Activated CD4-positive, CD25-positive, alpha-beta regulatory T cell (primary cell): ENCODE measurements at places on chromosomes 7 and 10.

DNA sequence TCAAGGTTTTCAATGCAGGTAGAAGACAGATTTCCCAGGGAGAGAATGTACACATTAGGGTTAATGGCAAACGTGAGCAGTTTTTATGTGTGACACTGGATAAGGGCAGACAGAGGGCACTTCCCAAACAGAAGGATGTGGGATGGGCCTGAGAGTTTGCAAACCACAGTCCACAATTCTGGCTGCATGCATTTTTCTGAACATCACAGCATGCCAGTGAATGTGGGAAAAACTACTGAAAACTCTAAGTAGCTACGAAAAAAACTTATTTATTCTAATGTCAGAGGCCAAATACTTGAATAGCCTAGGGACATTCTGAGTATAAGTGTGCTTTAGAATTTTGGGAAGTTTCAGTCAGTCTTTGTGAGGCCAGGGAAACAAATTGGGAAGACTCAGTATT is 145.9 kb downstream of the NRCAM start:
- DNase-seq, result no peak

DNA sequence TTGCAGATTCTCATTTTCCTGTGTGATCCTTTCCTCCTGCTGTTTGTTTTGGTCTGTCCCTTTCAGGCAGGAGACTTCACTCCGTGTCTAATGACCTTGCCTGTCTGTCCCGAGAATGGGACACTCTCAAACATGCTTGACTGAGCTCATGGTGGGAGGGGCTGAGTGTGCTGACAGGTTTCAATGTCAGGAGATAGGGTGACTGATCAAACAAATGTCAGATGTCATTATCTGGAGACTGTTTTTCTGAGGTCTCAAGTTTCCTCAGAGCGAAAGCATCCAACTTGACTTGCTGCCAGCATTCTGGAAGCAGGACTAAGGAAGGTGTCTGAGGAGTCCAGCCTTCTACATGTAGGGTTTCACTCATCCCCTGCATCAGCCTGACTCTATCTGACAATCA is 228.8 kb upstream of the KIAA1217 start:
- no peak for DNase-seq

GRCh38 chr10:2296179-2296891 is 559.0 kb upstream of the ADARB2 start:
- DNase-seq, result no peak

DNA sequence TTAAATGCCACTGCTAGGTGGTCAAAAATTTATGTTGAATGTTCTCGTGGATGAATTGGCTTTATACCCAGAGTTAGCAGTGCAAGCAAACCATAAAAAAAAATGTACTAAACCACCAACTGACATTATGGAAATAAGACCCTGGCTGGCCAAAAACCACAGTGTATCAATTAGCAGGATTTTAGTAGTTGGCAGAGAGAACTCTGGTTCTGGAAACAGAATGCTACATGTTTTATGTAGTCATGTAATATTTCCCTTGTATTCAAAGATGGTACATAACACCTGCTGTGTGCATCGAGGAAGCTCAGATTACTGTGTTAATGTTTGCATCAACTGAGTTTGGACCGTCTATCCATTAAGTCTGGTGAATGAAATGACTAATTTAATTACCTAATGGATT is 618.5 kb downstream of the CCSER2 start:
- DNase-seq, result no peak

GRCh38 chr10:30017966-30018365 is 41.4 kb downstream of the JCAD start:
- no peak for DNase-seq

GRCh38 chr10:86673216-86673826 is 5.0 kb downstream of the LDB3 start:
- no peak for DNase-seq

- DNase-seq, result no peak
These were observed 186.4 kb upstream of the NFE2L3 start for GRCh38 chr7:25965405-25966123.

- no peak for DNase-seq
These were observed 176.8 kb downstream of the KIAA1217 start for GRCh38 chr10:24385776-24386175.

DNA sequence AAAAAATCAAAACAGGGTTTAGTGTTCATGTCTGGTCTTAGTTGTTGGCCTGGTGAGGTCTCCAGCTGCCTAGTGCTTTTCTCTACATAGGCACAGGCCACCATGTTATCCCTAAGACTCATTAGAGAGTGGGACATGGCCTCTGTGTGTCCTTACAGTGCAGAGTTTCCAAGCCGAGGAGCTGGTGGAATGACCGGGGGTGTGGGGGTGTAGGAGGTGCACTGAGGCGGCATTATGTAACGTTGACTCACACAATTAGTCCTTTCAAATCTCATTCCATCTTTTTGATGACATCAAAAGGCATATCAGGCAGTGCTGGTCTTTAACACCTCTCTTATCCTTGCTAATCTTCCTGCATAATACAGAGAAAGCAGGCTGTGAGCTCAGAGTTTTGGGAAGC is 71.3 kb downstream of the MTPN start:
- DNase-seq, result no peak

GRCh38 chr7:124956160-124956559 is 26.5 kb upstream of the POT1 start:
- no peak for DNase-seq

DNA sequence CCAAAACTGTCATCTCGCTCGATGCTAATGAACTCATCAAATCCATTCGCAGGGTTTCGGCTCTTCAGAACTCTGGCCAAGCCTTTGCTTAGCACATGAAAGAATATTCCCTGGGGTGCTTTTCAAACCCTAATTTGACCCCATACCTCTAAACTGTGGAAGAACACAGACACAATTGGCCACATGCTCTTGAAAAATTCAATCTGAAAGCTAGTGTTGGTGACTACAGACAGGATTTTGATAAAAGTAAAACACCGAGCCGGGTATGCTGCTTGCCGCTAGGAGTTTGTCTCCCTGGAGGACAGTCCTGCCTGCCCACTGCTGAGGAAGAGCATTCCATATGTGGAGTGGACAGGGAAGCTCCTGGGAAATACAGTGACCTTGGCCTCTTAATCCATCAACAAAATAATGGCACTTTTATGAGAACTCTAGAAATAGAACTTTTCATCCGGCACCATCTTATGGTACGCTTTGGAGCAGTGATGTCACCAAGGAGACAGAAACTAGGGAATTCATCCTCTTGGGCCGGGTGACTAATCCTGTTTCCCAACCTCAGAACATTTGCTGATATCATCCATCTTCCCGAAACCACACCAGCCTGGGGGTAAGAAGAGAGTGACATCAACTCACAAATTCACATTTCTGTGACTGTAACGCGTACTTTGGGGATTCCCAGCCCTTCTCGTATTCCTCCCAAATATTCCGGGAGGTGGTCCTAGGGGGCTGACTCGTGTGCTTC is 34.2 kb downstream of the MTURN start:
- DNase-seq, result no peak

- DNase-seq, result no peak
These were observed 196.3 kb upstream of the GHITM start for GRCh38 chr10:83943049-83943448.

GRCh38 chr10:62130948-62131347 is 137.7 kb downstream of the RTKN2 start:
- DNase-seq, result no peak

DNA sequence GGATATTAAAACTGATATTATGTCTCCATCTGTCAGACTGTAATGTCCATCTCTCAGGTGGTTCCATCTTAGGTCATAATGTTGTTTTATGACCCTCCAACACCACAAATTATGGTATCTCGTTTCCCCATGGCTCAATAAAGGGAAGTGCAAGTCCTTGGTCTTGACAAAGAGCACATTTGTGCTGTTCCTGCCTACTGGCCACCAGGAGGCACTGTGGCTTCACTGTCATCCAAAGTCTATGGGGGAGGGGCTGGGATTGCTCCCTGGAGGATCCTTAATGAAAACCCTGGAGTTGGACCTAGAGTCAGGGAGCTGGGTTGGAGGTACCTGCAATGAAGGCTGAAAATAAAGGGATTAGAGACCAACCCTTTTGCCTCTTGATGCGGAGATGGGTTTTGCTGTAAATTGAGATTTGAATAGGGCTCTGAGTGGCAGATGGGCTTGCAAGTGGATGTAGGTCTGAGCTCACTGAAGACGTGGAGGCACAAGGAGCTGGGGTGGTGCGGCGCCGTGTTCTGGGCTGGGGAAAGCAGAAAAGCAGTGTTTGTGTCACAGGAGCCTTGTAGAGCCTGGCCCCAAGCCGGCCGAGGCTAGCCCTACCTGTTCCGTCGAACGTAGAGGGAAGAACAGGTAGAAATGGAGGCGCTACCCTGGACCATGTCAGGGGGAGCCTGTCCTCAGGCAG is 180.5 kb upstream of the PRSS58 start:
- DNase-seq, result no peak

DNA sequence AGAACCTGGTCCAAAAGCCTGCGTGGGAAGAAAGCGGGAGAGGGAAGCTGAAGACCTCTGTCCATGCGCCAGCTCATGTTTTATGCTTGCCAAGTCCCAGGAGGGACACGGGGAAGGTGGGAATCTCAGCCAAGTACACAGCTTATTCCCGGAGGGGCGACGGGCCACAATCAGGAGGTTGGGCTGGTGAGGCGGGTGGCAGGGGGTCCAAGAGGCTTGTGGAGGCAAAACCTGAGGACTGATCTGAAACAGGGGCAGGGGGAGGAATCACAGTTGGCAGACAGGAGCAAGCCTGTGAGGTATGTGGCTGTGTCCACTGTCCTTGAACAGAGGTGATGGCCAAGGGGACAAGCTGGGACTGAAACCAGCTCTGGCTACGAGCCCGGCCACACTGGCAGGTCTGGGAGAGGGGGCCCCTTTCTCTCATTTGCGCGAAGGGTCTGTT is 38.0 kb upstream of the LEP start:
- DNase-seq, result no peak

GRCh38 chr10:75283078-75283670 is 47.4 kb upstream of the COMTD1 start:
- no peak for DNase-seq

GRCh38 chr7:114988755-114989375 is 67.0 kb downstream of the MDFIC start:
- no peak for DNase-seq

DNA sequence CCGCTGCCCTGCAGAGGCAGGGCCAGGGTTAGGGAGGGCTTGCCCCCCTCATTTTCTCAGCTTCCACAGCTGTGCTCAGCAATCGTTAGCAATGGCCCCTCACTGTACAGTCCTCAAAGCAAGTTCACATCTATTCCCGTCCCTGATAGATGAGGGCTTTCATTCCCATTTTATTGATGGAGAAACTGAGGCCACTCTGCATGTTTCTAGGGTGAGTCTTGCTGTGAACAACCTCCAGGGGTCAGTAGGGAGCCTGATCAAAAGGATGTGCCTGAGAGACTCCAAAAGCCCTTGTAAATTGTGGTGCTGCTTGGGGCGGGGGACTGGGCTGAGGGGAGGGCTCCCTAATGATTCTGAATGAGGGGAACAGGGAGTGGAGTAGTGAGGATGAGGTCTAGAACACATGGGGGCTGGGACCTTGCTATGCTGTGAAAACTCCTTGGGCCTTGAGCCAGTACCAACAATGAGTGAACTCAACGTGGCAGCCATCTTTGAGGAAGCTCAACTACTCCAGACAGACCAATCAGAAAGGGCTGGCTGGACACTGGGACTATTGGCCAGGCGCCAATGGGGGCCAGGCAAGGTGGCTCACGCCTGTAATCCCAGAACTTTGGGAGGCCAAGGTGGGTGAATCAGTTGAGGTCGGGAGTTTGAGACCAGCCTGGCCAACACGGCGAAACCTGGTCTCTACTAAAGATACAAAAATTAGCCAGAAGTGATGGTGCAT is 6.7 kb upstream of the GRIFIN start:
- no peak for DNase-seq

DNA sequence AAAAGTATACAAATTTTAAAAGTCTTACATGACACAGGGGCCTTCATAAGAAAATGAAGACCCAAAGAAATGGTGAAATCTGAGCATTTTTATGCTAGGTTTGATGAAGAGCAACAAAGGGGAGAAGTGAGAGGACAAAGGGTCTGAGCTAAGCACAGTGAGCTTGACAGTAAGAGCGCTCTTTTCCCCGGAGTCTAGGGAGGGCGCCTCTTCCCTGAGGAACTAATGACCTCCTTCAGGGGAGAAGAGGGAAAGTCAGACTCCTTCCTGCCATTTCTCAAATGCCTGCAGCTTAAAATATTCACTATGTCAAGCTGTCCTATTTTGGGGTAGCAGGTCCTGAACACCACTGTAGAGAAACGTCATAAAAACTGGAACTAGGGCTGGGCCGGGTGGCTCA is 18.1 kb upstream of the PAXIP1 start:
- DNase-seq, result no peak

GRCh38 chr7:114342431-114343179 is 72.0 kb upstream of the FOXP2 start:
- DNase-seq, result no peak

DNA sequence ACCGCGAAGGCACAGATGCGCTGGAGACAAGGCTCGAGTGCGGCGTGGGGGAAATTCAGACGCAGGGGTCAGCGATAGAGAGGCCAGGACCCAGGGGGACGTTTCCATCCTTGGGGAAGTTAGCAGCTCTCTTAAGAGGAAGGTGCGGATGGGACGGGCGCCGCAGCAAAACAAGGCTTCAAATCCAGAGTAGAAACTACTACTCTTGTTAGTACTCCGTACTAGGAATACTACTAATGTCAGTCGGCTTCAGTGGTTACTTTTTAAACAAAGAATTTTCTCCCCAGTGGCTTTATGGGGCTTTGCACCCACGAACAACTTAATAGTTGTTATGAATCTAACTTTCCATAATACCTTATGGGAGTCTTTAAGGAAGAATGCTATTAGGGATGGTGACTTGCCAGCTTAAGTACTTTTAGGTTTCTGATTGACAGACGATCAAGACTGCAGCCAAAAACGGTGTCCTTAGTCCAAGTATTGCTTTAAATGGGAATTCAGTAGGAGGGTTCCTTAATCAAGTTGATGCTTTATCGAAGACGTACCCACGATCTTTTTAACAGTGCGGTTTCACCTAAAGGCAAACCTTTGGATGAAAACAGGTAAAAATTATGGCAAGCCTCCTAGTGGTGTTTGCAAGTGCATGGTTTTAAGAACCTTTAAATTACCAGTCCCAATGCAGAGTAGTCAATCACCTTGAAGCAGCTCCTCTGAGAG is 812 bp upstream of the IDE start:
- no peak for DNase-seq

DNA sequence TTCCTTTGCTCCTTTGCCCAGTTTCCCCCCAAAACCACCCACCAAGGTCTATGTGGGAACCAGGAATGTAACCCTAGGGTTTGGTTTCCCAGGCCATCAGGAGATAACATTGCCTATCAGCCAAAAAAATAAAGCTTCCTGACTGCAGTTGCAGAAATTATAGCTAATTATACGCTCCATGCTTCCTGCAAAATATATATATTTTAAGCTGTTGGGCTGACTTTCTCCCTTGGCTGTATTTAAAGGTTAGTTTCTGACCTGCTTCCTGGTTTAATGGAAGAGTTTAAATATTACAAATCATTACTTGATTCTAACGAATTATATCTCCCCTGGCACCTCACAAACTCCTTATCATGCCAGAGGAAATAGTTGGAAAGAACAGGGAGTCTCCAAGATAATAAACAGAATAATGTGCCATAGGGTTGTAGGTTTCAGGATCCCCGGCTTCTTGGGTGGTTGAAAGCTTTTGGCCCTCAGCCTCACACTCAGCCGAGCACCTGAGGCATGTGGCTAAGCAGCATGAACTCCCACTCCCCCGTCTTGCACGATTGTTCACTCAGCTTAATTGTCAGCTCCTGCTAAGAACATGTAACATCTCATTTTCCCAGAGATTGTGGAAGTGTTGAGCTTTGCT is 79.9 kb downstream of the FZD1 start:
- no peak for DNase-seq

- DNase-seq, result no peak
These were observed 170.5 kb downstream of the RPS24 start for GRCh38 chr10:78203915-78204818.
